ENCODE measurements at places on chromosomes 7 and 10. TPM values are rescaled to one million over a fixed set of nuclear protein-coding genes. Genes with fewer than 3 reads are reported as not detected.

The SPDYE5 gene
- total RNA-seq = 0.17 TPM

The ACTL6B gene
- not detected for total RNA-seq

The BMPR1A gene
- 69.1 TPM for total RNA-seq

The UCN3 gene
- not detected for total RNA-seq

The PKD1L1 gene
- total RNA-seq = 1.5 TPM

The GSTO2 gene
- total RNA-seq = 0.58 TPM

DNA sequence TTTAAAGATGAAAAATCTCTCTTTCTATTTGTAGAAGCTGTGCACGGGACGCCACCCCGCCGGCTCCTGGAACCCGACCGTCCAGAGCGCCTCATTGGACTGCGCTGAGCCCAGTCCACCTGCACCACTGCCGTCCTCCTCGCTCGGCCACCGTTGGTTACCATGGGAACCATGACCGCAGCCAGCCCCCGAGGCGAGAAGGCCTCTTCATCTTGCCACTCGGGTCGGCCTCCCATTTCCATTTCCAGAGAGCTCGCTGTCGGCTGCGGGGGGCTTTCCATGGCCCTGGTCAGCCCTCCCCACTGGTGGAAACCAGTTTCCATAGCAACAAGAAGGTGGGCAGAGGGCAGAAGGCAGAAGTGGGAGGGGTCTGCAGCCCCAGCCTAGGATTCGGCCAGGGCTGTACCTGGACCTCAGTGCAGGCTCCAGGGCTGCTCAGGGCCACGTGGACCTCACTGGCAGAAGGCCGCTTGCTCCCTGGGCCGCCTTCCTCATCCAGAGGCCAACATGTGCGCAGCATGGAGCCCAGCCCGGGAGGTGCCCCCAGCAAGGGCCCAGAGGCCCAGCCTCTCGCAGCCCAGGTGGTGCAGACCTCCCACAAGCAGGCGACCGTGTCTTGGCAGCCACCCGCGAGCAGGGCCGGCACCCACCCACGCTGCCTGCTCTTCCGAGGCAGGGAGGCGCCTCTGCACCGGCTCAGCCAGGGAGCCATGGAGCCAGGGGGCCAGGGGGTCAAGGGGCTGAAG is 283.5 kb upstream of the PPP2R2D start:
- DNase-seq = no peak

DNA sequence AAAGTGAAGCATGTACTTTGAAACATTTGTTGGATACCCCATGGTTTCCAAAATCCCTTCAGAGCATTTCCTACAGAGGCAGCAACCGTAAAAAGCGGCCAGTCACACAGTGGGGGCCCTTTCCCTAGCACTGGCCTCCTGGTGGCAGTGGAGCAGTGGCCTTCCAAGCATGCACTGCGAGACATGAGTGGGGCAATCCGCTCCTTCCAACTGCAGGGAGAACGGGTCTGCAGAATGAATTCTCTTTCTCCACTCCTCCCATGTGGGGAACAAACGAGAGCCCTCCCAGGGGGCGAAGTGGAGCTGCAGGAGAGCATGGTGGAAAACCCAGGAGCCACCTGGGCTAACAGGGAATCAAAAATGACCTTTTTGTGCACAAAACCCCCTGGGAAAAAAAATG is 542.9 kb upstream of the GALNT17 start:
- no peak for DNase-seq

- peak; percentile 89 for DNase-seq
Observed at GRCh38 chr10:124703778-124704427, 40.3 kb downstream of the FAM53B start.

DNA sequence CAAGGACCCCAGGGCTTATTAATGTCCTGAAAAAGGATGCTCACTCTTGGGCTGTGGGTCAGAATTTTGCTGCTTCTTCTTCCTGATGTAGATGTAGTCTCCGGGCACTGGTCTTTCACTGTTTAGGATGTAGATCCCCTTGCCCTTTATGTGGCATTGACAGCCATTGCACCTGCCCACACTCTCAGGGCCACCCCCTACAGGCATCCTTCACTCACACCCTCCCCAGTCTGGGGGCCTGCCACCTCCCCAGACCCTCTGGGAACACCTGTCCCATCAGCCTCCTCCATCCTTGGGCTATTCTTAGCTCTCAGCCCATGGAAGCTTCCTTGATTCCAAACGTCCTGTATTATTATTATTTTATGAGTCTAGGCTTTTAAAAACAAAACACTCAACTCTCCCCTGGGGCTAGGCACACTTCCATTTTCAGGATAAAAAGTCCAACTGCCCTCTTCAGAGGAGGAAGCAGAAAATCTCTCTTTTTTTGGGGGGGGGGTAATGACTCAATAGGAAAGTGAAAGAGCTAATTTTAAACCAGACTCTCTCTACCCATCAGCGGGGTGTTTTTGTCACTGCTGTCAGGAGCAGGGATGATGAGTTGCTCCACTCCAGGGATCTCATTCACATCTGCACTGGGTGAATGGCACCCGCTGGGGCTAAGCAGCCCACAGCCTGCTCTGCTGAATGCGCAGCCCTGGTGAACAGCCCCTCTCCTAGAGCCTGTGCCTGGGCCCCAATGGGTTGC is 11.5 kb upstream of the KLRG2 start:
- no peak for DNase-seq

DNA sequence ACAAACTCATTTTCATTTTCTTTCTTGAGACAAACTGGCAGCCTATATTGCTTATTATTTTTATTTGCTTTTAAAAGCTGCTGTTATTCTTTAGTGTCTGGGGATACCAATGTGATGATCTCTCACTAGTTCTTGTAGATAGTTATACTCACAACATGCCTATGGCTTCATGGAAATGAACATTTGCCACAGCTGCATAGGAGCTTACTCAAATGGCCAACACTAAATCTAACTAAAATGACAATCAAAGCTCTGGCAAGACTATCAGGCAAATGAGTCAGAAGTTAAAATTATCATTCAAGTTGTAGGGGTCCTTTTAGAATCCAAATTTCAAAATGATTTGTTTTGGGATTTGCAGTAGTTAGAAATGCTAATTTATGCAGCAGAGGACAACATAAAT is 225.9 kb downstream of the ANK3 start:
- DNase-seq = no peak

GRCh38 chr10:129330211-129330610 is 136.8 kb upstream of the MGMT start:
- DNase-seq = no peak

DNA sequence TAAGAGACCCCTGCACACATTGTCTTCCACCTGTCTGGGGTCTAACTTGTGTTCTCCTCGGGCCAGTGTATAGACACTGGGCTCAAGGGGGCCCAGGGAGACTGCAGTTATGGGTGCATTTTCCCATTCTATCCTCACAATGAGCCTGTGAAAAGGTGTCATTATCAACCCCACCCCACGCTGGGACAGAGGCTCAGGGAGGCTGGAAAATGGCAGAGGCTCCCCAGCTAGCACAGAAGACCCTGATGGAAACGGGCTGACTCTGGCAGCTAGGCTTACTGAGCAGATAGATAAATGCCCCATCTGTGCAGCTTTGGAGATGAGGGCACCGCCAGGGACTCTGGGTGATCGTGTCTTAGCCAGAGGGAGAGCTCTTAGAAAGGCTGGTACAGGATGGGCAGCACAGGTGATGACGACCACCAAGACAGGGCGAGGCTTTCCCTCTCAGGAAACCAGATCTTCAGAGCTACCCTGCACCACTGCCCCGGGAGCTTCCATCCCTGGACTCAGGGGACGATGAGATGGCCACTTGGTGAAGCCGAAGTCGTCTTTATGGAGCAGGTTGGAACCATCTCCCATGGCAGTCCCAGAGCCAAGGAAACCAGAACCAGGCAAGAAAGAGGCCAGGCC is 58.2 kb upstream of the CHST15 start:
- no peak for DNase-seq

DNA sequence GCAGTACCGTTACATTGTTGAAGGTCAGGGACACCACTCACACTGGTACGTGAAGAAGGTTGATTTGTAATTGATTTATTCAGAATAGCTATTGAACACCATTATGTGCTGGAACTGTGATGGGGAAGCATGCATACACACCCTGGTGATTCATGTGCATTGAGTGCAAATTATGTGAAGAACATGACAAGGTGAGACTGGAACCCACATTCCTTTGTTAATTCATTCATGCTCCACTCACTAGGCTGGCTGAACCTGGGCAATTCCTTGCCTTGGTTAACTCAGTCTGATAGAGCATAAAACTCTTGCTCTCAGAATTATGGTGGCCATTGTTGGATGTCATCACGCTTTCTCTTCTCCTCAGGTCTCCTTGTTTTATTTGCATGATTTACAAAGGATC is 67.3 kb upstream of the TPK1 start:
- DNase-seq = no peak

GRCh38 chr7:39153647-39154046 is 175.9 kb downstream of the POU6F2 start:
- DNase-seq = no peak

Measured in right cardiac atrium (tissue), 5 donors.